ENCODE measurements at places on chromosomes 16 and 17. TPM values are rescaled to one million over a fixed set of nuclear protein-coding genes. Genes with fewer than 3 reads are reported as not detected.

The SPHK1 gene
- 12.6 TPM for total RNA-seq

The TEKT5 gene
- not detected for total RNA-seq

The NOXO1 gene
- 1.1 TPM for total RNA-seq

The LDHD gene
- total RNA-seq = 0.30 TPM

The C16orf95 gene
- 5.8 TPM for total RNA-seq

The FAM20A gene
- not detected for total RNA-seq

The CRYM gene
- total RNA-seq = 1.6 TPM

The DHX38 gene
- 65.2 TPM for total RNA-seq

The EVPLL gene
- 0.88 TPM for total RNA-seq

The NOTUM gene
- total RNA-seq = not detected

The SAMD14 gene
- not detected for total RNA-seq

The STAT5B gene
- total RNA-seq = 29.8 TPM

The TBC1D3B gene
- total RNA-seq = 12.5 TPM

The KRT14 gene
- total RNA-seq = 696 TPM

The PIGL gene
- total RNA-seq = 28.5 TPM

The SOX9 gene
- total RNA-seq = 4.5 TPM

The PIK3R6 gene
- not detected for total RNA-seq

The PERCC1 gene
- total RNA-seq = not detected

The SULT1A2 gene
- 0.76 TPM for total RNA-seq

The PNPO gene
- 58.4 TPM for total RNA-seq

The PITPNM3 gene
- 30.6 TPM for total RNA-seq
